Activated T-cell treated with anti-CD3 and anti-CD28 coated beads, Interleukin-2, amount 50 U/mL, for 4 hours (primary cell): ENCODE measurements at places on chromosomes 7 and 10. TPM values are rescaled to one million over a fixed set of nuclear protein-coding genes. Genes with fewer than 3 reads are reported as not detected.
A peak's percentile ranks its signal among the peaks of the same experiment; 100 is the strongest.

The HTR7 gene
- total RNA-seq: not detected

- DNase-seq: no peak
These were observed 13.3 kb downstream of the GNA12 start for GRCh38 chr7:2830609-2831376.

GRCh38 chr10:78655979-78656378 lies 412.8 kb upstream of the ZMIZ1 start:
- no peak for DNase-seq

- DNase-seq: no peak
These were observed 74.5 kb downstream of the DNAJC1 start for GRCh38 chr10:21929070-21929469.

GRCh38 chr7:134113655-134114054 lies 13.5 kb upstream of the LRGUK start:
- DNase-seq: no peak

DNA sequence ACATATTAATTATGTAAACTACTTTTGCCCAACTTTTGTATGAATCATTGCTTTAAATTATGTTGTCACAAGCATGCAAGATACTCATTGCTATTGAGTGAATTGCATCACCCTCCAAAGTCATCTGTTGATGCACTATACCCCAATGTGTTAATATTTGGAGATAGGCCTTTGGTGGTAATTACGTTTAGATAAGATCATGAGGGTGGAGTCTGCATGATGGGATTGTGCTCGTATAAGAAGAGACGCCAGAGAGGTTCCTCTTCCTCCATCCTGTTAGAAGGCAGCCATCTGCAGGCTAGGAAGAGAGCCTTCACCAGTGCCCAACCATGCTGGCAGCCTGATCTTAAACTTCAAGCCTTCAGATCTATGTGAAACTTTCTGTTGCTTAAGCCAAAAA lies 95.3 kb upstream of the MAGI2 start:
- DNase-seq: no peak

GRCh38 chr10:78231939-78232338 lies 198.3 kb downstream of the RPS24 start:
- DNase-seq: no peak

DNA sequence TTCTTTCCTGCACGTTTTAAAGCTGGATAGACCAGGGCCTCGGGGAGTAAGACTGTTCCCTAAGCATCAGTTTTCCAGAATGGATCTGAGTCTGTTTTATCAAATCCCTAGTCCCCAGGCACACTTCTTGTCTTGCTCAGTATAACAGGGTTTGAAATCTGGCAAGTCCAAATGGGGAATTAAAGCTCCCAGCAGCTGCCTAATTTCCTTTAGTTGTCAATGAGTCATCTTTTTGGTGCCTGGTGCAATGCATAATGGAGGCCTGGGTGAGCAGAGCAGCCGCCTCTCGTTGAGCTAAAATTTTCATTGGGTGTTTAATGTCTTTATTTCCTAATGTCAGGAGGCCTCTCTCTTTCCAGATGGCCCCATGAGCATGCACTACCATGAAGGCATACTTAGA lies 87.9 kb downstream of the STRA8 start:
- no peak for DNase-seq

GRCh38 chr7:98697083-98697482 lies 80.0 kb downstream of the NPTX2 start:
- no peak for DNase-seq

GRCh38 chr10:59090817-59091622 lies 85.4 kb upstream of the PHYHIPL start:
- no peak for DNase-seq

DNA sequence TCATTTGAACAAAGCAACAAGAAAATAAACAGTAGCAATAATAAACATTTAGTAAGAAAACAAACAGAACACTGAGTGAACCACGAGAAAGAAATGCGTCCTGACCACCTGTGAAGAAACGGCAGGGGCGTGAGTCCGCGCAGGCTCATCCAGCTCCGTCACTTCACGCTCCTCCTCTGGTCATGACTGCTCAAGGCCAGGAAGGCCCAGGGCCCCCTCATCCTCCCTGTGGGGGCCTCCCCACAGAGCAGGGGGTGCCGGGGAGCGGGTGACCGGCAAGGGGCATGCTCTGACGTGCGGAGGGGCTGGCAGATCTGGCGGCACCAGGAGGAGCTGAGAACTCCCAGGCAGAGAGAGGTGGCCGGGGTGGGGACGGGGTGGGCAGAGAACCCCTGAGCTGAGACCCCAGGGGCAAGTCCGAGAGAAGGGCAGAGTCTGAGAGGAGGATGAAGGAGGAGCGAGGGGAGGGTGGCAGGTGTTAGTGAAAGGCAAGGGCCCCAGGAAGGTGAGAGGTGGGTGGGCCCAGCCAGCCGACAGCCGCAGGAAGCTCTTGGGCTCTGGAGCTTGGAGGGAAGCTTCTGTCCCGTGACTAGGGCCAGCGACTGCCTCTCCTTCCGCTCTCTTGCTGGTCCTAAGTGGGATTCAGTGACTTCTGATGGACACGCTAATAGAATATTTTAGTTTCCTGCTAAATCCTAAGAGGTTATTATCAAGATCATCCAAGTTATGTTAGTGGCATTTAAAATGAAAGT lies 223.9 kb downstream of the TCERG1L start:
- DNase-seq: no peak

- peak; percentile 66 for DNase-seq
These were observed 18.4 kb downstream of the GIMAP5 start for GRCh38 chr7:150755473-150756099.

- no peak for DNase-seq
These were observed 10.8 kb downstream of the NKX6-2 start for GRCh38 chr10:132774902-132775863.

DNA sequence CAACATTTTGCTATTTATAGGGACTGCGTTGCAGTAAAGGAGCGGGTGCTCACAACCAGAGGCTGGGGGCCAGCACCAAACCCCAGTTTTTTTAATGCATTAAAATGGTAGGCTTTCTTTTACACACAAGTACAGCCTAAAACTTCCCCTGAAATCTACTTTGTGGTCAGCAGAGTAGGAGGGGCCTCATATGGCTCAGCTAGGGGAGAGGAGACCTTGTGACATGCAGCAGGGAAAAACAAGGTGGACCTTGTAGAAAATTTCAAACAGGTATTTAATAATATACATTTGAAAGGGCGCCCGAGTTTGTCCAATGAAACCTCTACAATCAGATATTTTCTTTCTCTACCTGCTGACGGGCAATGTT lies 1.4 kb downstream of the CCDC136 start:
- no peak for DNase-seq
